GM19239 (cell line): ENCODE measurements at places on chromosomes 3 and 15.

GRCh38 chr3:16828815-16829214 lies 55.9 kb upstream of the PLCL2 start:
- DNase-seq, result peak; percentile 12

DNA sequence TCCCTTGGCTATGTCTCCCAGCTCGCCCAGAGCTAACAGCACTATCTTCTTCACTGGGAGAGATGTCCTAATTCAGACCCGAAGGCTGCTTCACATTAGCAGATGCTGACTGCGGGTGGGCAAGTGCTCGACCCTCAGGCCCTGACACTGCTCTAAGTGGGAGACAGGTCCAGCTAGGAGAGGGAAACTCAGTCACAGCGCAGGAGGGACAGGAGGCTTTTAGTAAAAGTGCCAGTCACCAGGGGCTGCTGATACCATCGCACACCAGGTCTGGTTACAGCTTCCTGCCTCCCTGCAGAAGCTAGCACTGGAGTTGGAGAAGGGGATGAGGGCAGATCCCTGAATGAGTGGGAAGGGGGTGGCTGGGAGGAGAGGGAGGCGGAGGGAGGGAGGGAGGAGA lies 365.8 kb upstream of the RGMA start:
- no peak for DNase-seq

GRCh38 chr15:65910341-65910740 lies 41.0 kb downstream of the RAB11A start:
- no peak for DNase-seq

DNA sequence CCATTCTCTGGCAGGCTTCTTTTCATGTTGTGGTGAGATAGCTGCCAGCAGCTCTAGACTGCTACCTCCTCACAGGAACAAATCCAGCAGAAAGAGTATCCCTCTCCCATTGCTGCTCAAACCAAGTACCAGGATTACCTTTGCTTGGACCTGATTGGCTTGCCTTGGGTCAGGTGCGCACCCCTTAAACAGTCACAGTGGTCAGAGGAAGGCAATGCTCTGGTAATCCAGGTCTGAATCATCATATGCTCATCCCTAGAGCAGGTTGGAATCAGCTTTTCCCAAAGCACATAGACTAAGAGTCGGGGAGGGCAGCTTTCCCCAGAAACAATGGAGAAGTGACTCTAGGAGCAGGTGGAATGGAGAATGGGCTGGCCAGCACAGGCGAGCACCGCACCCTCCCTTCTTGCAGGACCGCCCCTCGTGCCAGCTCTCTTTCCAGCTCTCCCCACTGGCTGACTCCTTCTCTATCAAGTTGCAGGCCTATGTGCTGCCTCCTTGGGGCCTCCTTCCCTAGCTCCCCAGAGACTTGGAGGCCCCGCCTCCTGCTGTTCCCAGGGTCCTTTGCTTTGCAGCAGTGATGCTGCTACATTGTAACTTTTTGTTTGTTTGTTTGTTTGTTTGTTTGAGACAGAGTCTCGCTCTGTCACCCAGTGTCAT lies 29.9 kb upstream of the ADPGK start:
- no peak for DNase-seq

DNA sequence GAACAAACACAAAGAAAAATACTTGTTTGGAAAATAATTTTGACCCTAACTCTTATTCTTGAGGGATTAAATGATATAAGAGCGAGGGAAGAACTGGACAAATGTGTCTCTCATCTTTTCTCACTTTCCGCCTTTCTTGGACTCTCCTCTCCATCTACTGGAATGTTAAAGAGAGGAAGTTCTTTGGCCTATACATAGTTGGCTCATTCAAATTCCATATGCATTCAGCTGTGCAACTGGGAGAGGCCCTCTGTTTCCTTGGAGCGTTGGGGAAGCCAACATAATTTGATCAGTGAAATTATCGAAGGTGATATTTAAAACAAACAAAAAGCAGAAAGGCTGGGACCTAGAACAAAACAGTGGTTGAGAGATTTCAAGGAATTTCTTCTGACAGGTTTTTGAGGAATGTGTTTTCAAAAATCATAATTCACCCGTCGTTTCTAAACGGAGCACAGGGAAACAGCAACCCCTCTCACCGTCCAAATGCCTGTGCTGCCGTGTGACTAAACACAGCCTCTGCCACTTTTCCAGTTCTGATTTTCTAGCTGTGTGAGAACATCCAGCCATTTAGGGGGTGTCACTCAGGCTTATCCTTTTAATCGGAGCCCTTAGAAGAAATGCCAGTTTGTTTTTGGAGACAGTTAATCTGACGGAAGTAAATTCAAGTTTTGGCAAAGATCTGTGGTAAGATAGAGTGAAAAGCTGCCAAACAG lies 489.9 kb downstream of the SOX2 start:
- no peak for DNase-seq

DNA sequence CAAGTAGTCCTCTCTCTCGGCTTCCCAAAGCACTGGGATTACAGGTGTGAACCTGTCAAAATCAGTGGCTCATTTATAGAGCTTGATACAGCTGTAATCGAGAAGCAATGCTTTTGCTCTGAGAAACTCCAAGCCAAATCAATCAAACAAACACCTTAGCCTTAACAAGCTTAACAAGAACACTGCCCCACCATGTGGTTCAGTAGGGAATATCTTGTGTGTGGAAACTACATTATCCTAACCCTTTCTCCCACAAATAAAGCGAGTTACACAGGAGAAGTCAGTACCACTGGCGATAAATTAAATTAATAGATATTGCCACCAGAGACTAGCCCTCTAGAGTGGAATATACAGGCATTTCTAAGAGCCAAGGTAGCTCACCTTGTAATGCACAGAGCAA lies 13.9 kb downstream of the CDAN1 start:
- DNase-seq, result no peak

GRCh38 chr15:40826423-40827075 lies 2.0 kb downstream of the PPP1R14D start:
- DNase-seq, result no peak

DNA sequence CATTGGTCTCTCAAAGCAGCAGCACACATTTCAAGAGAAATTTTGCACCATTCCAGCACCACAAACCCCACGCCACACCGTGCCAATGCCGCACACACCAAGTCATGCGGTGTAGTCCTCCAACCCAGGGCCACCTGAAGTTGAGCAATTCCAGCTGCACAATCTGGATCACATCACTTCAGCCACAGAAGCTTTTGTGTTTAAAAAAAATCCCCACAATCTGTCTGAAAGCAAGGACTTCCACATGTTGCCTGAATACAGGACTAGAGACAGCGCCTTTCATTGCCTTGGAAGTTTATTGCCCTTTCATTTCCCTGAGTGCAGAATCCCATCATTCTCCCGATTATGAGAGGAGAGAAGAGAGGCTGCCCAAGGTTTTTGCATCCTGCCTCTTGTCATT lies 175.6 kb upstream of the BCL6 start:
- DNase-seq, result no peak

GRCh38 chr15:58331913-58332675 lies 99.7 kb upstream of the LIPC start:
- DNase-seq, result peak; percentile 15

GRCh38 chr3:72065236-72065635 lies 280.3 kb upstream of the PROK2 start:
- DNase-seq, result no peak

DNA sequence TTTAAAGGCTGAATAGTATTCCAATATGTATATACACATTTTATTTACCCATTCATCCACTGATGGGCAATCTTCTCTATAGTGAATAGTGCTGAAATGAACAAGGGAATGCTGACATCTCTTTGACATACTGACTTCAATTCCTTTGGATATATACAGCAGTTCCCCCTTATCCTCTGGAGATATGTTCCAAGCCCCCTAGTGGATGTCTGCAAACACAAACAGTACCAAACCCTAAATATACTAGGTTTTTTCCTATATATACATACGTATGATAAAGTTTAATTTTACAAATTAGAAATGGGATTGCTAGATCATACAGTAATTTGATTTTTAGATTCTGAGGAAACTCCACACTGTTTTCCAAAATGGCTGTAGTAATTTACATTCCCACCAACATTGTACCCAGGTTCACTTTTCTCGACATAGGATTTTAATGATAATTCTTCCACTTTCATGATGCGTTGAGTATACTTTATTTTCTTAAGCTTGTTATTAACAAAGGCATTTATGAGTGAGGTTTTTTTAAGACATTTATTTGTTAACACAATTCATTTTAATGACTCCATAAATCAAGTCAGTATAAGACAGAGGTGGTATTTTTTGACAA lies 38.2 kb downstream of the VPS13C start:
- no peak for DNase-seq

- DNase-seq, result no peak
Observed at GRCh38 chr3:180705619-180706018, 26.3 kb upstream of the CCDC39 start.

DNA sequence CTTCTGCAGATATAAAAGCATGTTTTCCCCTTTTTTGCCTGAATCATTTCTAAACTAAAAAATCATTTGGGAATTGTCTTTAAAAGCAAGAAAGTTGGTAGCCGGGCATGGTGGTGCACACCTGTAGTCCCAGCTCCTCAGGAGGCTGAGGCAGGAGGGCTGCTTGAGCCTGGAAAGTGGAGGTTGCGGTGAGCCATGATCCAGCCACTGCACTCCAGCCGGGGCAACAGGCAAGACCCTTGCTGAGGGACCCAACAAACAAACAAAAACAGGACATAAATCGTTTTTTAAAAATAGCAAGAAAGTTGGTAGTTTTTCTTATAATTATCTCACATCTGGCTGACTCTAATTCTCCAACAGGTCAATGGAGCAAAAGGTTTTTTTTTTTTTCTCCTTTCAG lies 2.5 kb downstream of the HIGD1A start:
- DNase-seq, result no peak

- no peak for DNase-seq
Observed at GRCh38 chr15:71092056-71092600, 23.1 kb upstream of the THSD4 start.

DNA sequence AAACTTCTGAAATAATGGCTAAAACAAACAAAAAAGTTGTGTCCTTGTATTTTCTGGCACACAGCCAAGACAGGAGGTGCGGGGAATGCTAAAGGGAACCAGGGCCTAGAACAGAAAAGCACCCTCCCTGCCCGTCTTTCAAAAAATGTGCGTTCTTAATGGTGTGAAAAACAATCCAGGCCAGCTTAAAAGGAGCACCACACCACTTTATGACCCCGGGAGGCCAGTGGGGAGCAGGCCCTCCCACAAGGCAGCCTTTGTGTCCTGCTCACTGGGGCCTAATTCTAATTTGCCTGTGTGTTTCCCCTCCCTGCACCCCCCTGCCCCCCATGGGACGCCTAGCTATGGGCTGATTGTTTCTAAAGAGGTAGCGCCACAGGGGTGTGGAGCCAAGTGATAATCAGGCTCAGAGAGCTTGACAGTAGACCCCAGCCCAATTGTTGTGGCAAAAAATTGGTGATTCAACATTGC lies 181.4 kb downstream of the GREM1 start:
- DNase-seq, result no peak

DNA sequence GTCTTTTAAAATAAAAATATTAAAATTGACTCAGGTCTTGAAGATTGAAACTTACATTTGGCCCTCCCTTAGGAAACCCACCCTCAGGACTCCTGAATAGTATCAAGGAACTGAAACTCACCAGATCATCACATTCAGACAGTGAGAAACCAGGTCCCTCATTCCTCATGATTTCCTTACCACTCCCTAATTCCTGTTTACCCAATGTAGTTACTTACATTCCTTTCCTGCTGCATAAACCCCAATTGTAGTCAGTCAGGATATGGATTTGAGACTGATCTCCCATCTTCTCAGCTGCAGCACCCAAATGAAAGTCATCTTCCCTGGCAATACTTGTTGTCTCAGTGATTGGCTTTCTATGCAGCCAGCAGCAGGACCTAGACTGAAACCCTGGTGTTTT lies 8.6 kb downstream of the ATP13A4 start:
- DNase-seq, result no peak

GRCh38 chr3:144557515-144557914 lies 585.9 kb downstream of the DIPK2A start:
- no peak for DNase-seq
